Gastrocnemius medialis (tissue), 4 donors: ENCODE measurements at places on chromosomes 12 and 14. TPM values are rescaled to one million over a fixed set of nuclear protein-coding genes. Genes with fewer than 3 reads are reported as not detected.
A peak's percentile ranks its signal among the peaks of the same experiment; 100 is the strongest.

DNA sequence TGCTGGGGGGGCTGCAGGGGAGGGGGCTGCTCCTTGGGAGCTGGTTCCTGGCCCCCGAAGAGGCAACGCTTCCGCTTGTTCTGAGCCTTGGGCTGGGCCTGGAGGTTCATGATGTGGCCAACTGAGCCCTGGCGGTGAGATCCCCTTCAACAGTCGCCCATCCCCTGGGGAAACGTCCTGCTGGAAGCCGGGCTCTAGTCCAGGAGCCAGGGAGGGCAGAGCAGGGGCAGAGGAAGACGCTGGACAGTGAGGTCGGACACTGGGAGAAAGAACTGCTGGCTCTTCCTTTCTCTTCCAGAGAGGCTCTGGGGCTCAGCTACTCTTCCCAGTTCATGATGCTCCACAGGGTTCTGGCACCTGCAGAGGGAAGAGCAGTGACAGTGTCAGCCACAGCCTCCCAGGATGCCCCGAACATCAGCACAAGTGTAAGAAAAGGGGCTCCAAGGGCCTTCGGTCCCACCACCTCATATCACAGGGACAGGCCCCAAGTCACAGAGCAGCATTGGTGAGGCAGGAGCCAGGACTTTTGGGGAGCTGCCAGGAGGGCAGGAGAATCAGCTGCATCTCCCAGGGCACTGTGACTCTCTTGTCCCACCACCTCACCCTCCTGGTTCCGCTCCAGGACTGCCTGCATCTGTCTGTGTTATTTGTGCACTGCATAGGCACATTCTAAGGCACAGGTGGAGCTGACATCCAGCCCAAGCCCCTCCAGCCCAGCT, 25.9 kb upstream of the PNMA1 start:
- DNase-seq, result no peak
- H3K36me3 ChIP-seq, result no peaks in the 10 kb centered on the region
- H3K4me1 ChIP-seq, result peaks cover 68% of the 10 kb centered on the region
- H3K4me3 ChIP-seq, result no peak overlapping the region
- no peaks in the 10 kb centered on the region for H3K27me3 ChIP-seq
- H3K27ac ChIP-seq, result peak overlapping the region; percentile 85

DNA sequence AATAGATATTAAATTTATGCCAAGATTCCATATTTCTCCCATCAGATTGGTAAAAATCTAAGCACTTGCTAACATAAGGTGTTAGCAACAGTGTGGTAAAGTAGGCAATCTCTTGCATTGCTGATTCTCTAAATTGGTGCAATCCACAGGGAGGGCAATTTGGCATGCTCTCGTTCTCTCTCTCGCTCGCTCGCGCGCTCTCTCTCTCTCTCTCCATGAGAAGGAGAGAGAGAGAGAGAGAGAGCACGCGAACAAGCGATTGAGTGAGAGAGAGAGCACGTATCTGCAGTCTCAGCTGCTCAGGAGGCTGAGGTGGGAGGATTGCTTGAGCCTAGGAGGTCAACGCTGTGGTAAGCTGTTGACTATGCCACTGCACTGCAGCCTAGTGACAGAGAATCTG, 25.9 kb downstream of the PSEN1 start:
- no peaks in the 10 kb centered on the region for H3K27me3 ChIP-seq
- no peak for DNase-seq
- H3K27ac ChIP-seq, result no peak overlapping the region
- peaks cover 41% of the 10 kb centered on the region for H3K36me3 ChIP-seq

CD27 gene
- 0.55 TPM for total RNA-seq

MGST1 gene
- total RNA-seq, result 29.5 TPM

TMPRSS12 gene
- total RNA-seq, result not detected

SRGAP1 gene
- total RNA-seq, result 0.58 TPM

SGPP1 gene
- total RNA-seq, result 11.3 TPM

DNA sequence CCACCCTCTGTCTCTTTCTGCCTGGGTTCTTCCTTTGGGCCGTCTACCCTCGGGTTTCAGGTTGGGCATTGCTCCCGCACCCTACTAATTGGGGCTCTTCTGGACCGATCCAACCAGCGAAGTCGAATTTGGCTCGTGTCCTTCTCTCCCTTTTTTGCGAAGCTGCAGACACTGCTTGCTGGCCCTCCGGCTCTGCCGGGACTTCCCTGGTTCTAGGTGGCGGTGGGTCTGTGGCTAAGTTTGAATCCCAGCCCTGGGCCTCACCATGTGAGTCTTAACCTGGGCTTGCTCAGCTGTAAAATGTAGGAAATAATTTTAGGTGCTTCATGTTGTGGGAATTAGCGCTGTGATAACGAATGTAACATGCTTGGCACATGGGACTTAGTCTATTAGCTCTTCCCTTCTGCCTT, 418 bp upstream of the CISTR start:
- no peak overlapping the region for H3K27ac ChIP-seq
- no peak for DNase-seq
- H3K4me3 ChIP-seq, result peak overlapping the region; percentile 67
- H3K36me3 ChIP-seq, result no peaks in the 10 kb centered on the region

CLEC2A gene
- not detected for total RNA-seq

- H3K36me3 ChIP-seq, result no peaks in the 10 kb centered on the region
- H3K27ac ChIP-seq, result no peak overlapping the region
- H3K4me1 ChIP-seq, result peaks cover 4% of the 10 kb centered on the region
- H3K4me3 ChIP-seq, result no peak overlapping the region
Observed at GRCh38 chr14:72640911-72641485, 252.9 kb downstream of the DPF3 start.

DNA sequence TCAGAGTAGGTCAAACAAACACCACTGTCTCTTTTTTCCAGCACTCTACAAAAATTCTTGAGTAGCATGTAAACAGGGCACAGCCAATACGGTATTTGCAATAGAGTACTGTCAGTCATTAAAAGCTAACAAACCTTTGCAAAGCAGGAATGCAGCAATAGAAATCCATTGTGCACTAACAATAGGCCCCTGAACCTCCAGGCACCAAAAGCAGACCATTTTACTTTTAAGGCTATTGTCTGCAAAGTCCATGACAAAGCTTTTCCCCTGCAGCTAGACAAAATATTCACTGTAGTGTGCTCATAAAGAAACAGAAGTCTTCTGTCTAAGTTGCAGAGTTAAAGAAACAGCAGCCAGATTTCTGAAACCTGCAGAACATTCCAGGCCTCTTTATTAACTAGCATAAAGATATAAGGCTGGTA, 191.9 kb downstream of the SOX5 start:
- no peaks in the 10 kb centered on the region for H3K27me3 ChIP-seq
- no peak overlapping the region for H3K27ac ChIP-seq
- no peak for DNase-seq
- no peaks in the 10 kb centered on the region for H3K4me1 ChIP-seq
- H3K36me3 ChIP-seq, result no peaks in the 10 kb centered on the region
- H3K4me3 ChIP-seq, result no peak overlapping the region

DNA sequence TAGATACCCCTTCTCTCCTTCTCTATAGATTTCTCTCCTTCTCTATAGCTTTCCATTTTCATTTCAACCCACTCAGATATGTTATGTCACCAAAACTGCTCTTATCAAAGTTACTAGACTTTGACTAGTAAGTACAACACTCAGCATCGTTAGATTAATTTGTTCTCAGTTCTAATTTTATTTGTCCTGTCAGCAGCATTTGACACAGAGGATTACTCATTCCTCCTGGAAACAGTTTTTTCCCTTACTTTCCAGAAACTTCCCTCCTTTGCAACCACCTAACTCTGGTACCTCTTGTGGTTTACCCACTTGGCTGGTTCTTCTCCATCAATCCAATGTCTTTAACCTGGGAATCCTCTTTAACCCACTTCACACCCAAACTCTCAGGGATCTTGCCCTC, 423.7 kb downstream of the TMTC2 start:
- no peaks in the 10 kb centered on the region for H3K4me1 ChIP-seq
- no peak overlapping the region for H3K27ac ChIP-seq
- H3K36me3 ChIP-seq, result no peaks in the 10 kb centered on the region
- DNase-seq, result no peak
- H3K27me3 ChIP-seq, result no peaks in the 10 kb centered on the region

RERGL gene
- 2.0 TPM for total RNA-seq

E2F7 gene
- total RNA-seq, result not detected
